COLO829 (cell line): ENCODE measurements at places on chromosomes 5 and 9.

- DNase-seq = no peak
Measured at GRCh38 chr5:166617507-166617906, 1673.9 kb upstream of the WWC1 start.

DNA sequence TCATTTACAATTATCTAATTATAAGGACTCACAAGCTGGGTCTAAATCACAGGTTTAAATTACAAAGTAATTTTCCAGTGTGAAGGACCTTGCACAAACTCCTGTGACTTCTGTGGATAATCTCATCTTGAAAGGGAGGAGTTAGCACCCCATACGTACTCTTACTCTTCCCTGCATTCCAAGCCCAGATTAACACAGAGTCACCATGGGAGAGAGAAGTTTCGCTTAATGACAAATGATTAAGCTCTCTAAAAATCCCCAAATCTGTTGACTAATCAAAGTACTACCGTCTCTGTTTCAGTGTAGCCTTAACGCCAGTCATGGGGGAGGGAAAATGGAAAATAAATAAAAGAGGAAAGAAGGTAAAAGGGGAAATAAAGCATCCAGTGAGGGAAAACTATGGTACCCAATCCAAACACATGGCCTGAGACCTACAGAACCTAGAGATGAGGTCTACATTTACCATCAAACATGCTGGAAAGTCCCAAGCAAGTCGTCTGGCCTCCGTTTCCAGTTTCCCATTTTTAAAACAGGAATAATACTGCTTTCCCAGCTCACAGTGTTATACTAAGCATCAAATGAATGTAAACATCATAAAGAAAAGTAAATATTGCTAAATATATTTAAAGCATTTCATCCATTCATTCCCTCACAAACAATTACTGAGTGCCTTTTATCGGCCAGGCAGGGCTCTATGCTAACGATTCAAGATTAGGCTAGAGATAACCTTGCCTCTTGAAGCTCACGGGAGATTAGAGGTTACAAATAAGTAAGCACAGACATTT, 63.2 kb downstream of the PCA3 start:
- no peak for DNase-seq

GRCh38 chr5:63602971-63603370, 359.3 kb downstream of the HTR1A start:
- DNase-seq = no peak

GRCh38 chr5:122312591-122313406, 762 bp downstream of the SNCAIP start:
- DNase-seq = no peak

DNA sequence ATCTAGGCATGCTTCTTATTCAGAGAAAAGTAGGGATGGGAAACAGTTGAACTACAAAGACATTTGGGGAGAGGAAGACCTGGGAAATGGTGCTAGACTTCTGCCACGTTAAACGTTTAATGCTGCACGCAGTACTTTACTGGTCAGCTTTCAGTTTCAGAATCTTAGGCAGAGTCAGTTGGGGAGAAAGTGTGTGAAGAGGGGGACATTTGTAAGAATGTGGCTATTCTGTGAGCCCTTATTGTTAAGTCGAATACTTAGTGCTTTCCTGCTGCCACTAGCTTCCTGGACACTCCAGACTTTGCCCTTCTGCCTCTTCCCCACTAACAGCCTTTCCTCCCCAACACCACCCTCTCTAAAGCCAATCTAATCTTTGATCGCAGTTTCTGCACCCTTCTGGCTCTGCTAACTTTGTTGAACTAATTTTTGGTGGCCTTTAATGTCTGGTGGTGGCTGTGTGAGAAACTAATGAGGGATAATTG, 6.1 kb downstream of the CYSTM1 start:
- DNase-seq = no peak

DNA sequence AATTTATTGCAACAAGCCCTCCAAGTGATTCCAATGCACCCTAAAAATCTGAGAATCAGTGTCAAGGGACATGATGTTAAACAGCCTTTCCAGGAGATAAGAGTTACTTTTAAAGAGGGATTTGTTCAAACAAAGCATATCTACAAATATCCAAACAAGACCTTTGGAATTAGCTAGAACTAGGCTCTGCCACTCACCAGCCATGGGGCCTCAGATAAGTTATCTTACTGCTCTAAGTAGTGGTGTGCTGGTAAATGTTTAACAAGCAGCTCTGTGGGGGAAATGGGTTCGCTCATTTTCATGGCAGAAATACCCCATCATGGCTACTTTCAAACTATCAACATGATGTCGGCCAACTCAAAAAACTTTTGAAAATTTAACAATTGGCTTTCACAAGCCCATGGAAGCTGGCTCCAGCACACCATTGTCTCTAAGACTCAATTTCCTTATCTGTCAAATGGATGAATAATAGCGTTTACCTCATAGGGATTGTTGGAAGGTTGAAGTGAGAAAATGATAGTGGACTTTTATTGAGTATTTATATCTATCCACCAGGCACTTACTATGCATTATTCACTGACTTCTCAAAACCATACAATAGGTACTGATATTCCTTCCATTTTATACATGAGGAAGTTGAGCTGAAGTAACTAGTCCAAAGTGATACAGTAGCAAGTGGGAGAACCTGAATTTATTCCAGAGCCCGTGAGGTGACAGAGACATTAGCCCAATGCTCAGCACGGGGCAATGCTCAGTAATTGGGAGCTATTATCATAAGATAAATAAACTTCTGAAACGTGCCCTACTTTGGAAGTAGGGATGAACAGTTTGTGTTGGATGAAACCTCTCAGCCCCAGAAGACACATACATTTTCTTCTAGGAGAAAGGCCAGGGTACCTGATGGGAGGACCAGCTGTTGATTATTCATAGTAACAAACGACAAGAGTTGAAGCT, 43.2 kb downstream of the SH3RF2 start:
- DNase-seq = no peak

DNA sequence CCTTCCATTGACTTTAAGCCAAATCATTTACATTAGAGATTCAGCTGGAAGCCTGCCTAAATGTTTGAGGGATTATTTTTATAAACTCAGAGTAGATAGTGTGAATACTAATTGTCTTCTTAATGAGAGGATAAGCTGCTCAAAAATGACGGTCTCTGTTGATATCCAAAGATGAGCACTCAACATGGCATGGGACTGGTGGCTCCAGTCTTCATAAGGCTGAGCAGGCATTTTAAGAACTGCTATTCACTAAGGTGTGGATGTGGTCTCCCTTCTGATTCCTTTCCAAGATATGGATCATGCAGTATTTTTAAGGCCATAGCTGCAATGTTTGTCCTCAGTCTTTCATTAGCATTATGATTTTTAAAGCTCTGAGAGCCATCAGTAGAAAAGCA, 377.5 kb upstream of the RIOK2 start:
- no peak for DNase-seq

- DNase-seq = no peak
Measured at GRCh38 chr5:50786073-50786472, 119.6 kb downstream of the PARP8 start.

GRCh38 chr5:108617467-108618435, 129.9 kb upstream of the FER start:
- no peak for DNase-seq

DNA sequence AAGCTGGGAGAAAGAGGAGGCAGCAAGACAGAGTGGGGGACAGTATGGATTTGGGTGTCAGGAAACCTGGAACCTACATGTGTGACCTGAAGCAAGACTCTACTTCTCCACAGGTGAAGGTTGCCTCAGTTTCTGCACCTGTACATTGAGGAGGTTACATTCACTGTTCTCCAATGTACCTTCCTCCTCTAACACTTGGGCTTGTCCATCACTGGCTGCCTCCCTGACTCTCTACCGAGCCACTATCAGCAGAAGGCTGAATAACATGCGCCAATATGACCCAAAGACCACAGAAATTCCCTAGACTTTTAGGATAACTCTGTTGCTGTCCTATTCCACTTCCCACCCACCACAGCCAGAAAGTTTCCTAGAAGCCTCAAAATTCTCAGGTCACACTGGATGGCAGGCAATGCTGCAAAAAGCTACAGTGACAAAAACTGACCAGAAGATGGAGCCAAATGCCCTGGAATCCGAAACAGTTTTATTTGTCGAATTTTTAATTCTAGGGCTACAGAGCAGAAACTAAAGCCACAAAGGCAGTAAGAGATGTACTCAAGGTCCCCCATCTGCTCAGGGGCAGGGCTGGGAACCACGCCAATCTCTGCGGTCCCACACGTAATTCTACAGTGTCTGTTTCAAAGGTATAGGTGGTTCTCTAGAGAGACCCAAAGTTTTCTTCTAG, 64.4 kb downstream of the FAM114A2 start:
- peak; percentile 45 for DNase-seq

GRCh38 chr9:129073404-129073803, 7.5 kb upstream of the DOLPP1 start:
- no peak for DNase-seq

DNA sequence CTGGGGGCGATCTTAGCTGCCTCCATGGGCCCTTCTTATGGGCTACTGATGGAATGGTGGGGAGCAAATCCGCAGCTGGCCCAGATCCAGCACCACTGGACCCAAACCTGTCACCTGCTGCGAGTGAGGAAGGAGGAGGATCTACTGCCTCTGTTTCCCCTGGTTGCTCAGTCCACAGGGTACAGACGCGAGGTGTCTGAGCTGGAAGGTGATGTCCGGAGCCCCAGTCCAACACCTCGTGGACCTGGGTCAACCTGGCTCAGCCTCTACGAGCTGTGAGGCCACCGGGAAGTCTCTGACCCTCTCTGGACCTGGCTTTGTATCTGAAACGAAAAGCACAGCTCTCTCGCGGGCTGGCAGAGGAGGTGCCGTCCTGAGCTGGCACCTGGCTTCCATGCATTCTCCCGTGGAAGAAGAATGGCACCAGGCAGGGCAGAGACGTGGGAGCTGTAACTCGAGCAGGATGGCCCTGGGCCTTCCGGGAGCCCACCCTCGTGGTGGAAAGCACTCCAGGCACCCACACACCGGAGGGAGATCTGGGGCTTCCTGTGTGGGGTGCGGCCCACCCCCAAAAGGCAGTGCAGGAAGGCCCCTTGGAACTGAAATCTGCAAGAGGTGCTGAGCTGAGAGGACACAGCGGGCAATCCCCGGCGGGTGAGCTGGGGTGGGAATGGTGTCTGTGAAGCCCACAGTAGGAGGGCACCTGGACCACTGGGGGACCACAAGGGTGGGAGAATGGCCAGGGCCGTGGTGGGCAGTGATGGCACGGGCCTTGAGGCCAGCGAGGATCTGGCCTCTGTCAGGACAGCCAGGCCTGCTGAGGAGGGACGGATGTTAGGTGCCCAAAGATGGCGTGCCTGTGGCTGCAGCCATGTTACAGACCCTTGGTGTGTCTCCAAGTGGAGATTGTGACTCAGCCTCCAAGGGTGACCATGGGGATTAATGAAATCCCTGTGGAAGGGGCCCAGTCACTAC, 133.4 kb downstream of the OLFM1 start:
- no peak for DNase-seq

DNA sequence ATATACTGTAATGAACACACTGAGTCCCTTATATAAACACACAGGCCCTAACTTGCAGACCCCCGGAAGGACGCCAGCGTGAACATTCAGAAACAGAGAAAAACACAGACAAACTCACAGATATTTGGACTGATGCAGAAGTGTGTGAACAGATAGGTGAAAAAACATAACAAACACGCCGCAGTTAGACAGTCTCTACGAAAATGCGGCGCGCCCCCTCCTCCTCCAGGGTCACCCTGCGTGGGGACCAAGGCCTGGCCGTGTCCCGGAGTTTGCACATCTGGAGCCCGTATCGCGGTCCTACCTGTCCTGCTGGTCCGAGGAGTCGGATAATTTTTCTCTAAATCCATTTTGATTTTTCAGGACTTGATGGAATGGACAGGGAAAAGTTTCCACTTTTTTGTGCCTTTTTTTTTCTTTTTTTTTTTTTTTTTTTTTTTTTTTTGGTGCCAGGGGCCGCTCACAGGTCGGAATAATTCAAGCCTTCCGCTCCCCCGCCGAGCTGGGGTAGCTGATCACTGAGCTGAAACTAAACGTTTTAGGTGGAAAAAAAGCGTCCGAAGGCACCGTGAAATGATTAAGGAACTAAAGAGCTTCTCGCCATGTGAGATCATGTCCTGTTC, at the start of gene PAX5:
Gene PAX5 (minus strand): TSS at position 587 of the 623 bp plus-strand sequence. CDS start 237 bp downstream, at position 350.
- no peak for DNase-seq

GRCh38 chr5:174675916-174676315, 48.5 kb upstream of the MSX2 start:
- no peak for DNase-seq

DNA sequence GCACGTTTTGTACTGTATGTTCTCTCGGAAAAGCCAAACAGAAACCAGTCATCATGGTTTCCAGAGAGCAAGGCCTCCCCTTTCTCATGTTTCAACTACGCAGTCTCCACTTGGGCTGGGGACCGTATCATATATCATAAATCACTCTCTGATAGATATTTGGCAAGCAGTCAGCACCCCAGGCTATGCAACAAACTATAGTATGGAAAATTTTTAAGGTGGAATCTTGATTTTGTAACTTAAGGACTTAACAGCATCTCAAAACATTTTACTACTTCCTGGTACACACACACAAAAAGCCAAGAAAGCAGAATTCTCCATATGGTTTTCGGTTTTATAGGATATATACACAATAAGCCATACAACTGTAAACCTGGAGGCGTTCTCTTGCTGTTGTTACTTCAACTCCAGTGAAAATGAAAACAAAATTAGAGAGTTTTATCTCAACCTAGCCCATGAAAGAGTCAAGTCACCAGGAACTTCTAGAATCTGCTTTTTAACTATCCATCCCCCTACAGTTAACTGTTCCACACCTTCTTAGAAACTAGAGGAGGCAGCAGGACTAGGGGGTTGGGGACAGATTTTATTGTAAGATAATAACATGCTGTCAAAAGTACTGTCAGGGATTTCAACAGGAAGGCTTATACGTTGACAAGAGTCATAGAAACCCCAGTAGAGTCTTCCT, 283.4 kb downstream of the NFIB start:
- peak; percentile 37 for DNase-seq

DNA sequence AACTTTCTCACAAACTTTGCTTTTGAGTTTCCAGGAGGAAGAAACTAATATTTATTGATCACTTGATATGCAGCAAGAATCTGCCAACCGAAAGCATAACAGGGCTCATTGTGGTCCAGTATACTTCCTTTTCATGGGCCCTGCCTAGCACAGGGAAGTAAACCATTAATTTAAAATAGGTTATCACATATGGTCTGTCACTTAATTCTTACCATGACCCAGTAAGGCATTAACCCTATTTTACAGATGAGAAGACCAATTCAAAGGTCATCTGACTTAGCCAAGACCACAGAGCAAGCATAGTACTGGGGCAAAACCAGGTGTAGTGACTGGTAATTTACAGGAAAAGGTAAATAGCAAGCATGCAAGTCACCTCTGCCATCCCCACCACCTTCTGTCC, 336.9 kb upstream of the DMAC1 start:
- no peak for DNase-seq

GRCh38 chr5:120769312-120769872, 305.3 kb downstream of the PRR16 start:
- DNase-seq = no peak

GRCh38 chr9:129363216-129363873, 185.3 kb upstream of the IER5L start:
- no peak for DNase-seq

- no peak for DNase-seq
Measured at GRCh38 chr5:96616801-96617200, 45.4 kb upstream of the CAST start.
